ENCODE measurements at places on chromosomes 6 and 20.

- peak; percentile 3 for DNase-seq
Observed at GRCh38 chr6:161273274-161273751, 548 bp downstream of the AGPAT4 start.

- peak; percentile 73 for DNase-seq
Observed at GRCh38 chr6:13470238-13471140, 16.9 kb downstream of the GFOD1 start.

GRCh38 chr6:6317386-6317785, 3.1 kb downstream of the F13A1 start:
- no peak for DNase-seq

DNA sequence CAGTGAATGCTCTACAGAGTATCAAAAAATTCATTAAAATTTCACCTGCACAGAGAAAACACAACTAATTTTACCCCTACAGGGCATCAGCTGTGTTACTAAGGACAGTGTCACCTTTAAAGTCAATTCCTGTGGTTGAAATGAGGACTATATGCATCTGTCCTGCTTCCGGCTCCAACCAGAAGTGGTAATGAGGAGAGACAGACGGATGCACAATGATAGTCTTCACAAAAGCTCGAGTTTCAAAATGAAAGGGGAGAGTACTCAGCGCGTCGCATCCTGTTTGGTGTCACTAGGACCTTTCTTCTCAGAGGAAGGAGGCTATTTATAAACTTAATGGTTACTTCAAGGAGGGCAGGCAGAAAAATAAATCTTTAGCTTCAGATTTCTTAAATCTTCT, 86.5 kb downstream of the LYRM4 start:
- DNase-seq, result peak; percentile 84

- no peak for DNase-seq
Observed at GRCh38 chr6:40832691-40833090, 206.3 kb downstream of the UNC5CL start.

DNA sequence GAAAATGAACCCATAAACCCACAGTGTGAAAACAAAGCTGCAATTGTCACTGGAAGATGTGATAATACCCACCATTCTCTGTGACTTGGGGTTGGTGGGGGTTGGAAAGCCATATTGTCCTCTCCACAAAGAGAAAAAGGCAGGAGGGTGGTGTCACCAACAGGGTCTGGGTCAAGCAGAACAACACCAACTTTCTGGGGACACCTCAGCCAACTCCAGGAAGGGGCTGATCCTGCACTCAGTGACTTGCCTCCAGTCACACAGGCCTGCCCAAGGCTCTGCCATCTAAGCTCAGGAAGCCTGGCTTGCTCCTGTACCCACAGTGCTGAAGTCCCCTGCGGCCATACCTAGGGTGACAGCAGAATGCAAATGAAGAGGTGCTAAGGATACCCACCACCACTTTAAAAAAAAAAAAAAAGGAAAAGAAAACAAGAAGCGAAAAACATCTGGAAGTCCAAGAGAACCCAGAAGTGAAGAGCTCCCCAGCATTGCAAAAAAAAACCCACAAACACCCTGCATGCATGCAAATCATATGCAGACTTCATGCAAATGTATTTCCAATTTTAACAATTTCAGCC, 110.6 kb downstream of the PREX1 start:
- no peak for DNase-seq

GRCh38 chr6:24777227-24777626, 2.5 kb downstream of the GMNN start:
- DNase-seq, result no peak

- DNase-seq, result no peak
Observed at GRCh38 chr20:39309458-39309857, 347.3 kb downstream of the DHX35 start.

- no peak for DNase-seq
Observed at GRCh38 chr6:136533487-136533886, 16.7 kb downstream of the MAP7 start.

- no peak for DNase-seq
Observed at GRCh38 chr20:34047917-34048316, 54.2 kb downstream of the RALY start.

- DNase-seq, result no peak
Observed at GRCh38 chr20:40009542-40009941, 679.5 kb downstream of the MAFB start.

- DNase-seq, result no peak
Observed at GRCh38 chr6:169989594-169989993, 238.2 kb downstream of the ERMARD start.

DNA sequence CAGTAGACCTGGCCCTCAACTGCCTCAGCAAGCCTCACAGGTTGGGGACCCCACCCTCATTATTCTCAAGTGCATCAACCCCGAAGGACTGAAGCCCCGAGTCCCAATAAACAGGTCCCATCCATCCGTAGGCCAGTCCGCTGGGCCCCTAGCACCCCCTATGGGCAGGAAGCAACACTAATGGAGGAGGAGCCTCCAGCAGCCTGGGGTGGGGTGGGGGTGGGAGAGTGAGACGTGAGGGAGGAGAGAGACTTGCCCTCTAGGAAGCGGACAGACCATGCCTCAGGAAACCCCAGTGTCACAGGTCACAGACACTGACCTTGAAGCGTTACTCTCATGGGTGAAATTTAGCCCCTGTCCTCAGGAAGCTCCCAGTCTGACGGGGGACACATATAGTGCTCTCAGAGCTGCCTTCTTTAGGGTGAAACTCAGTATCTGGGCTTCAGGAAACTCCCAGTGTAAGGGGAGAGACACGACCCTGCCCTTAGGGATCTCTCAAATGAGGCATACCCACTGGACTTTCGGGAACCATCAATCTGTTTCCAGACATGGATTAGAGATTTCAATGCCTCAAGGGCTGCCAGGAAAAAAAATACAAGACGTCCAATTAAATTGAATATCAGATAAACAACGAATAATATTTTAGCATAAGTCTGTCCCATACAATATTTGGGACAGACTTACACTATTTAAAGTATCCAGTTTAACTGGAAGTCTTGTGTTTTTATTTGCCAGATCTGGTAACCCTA, 125.8 kb downstream of the MRPL14 start:
- peak; percentile 49 for DNase-seq

- no peak for DNase-seq
Observed at GRCh38 chr20:53944796-53945195, 125.6 kb downstream of the BCAS1 start.

DNA sequence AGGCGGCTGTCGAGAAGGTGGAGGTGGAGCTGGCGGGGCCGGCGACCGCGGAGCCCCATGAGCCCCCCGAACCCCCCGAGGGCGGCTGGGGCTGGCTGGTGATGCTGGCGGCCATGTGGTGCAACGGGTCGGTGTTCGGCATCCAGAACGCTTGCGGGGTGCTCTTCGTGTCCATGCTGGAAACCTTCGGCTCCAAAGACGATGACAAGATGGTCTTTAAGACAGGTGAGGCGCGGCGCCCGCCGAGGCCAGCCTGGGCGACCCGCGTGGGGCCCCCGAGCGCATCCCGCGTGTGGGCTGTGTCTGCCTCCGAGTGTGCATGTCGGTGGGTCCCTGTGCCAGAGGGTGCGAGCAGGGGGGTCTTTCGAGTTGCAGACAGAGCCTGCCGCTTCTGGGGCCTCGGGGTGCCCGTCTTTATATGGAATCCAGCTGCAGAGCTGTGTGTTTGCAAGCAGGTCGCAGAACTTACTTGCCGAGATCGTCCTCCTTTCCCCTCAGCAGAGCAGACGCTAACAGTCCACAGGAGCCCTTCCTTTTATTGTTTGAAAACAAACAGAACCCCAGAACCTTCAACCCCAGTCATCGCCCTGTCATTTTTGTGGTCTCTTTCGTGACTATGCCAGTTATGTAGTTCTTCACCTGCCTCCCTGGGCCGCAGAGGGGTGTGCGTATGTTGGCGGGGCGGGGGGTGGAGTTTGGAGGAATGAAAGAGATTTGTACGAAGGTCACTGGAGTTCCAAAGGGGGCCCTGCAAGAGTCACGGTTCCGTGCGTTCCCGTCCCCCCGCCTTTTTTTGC, 766 bp downstream of the SLC16A10 start:
- DNase-seq, result peak; percentile 34

DNA sequence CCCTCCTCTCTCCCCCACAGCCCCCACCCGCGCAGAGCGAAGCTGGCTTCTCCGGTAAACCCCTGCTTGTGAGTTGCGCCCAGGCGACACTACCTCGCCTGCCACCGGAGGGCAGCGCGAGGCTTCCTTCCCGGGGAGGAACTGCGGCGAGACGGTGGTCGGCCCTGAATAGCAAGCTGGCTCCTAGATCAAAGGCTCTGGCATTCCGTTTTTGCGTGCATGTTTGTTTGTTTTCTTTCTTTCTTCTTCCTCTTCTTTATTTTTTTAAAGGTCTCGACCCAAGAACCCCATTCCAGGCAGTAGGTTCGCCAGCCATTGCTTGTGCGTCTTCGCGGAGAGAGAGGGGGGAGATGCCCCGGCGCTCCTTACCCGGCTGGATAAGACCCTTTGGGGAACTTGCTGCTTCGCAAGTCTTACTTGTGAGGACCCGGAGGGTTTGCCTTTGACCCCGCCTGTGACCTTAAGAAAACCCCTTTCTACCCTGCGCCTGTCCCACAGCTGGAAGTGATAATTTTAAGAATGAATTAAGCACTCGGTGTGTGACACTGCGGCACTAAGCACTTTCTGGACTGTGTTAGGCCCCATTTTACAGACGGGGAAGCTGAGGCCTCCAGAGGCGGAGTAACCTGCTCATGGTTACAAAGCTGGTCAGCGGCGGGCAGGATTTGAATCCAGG, 92.7 kb upstream of the SIRPA start:
- peak; percentile 74 for DNase-seq

- DNase-seq, result no peak
Observed at GRCh38 chr6:17884498-17885478, 102.6 kb downstream of the KIF13A start.

- no peak for DNase-seq
Observed at GRCh38 chr6:150212778-150213177, 69.9 kb downstream of the PPP1R14C start.

- peak; percentile 72 for DNase-seq
Observed at GRCh38 chr20:44448753-44449546, 26.7 kb upstream of the TTPAL start.

GRCh38 chr6:101080597-101080996, 199.5 kb upstream of the ASCC3 start:
- no peak for DNase-seq

- no peak for DNase-seq
Observed at GRCh38 chr20:59748619-59749191, 144.4 kb downstream of the PHACTR3 start.

GRCh38 chr20:16617056-16617455, 43.8 kb upstream of the KIF16B start:
- DNase-seq, result no peak

DNA sequence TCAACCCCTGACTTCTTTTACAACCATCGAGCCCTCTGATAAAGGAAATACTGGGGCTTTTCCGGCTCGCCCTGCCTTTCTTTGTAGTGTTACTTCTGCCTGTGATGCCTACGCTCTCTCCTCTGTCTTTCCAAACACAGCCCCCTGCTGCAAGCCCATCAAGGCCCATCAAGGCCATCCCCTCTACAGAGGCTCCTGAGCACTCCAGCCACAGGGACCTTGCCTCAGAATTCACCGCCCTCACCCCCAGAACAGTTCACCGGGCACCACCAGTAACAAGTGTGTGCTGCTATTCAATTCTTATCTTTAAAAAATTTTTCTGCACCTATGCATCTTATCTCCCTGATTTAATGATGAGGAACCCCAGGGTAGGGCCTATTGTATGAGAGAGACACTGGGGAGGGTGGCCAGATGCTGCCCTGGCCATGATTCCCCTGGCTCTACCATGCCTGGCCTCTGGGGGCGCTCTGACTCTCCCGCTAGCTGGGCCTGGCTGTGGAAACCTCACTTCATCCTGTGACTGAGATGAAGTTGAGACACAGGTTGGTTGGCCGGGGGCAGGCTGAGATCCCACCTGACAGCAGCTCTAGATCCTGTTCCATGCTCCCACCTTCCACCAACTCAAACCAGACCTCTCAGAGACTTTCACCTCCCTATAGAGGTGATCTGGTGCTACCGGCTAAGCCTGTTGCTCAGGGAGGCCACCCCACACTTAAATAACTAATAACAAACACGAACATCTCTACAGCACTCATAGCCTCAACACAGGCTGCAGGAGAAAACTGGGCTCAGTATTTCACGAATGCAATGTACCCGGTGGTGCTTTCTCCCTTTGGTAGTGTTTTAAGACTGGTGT, 19.2 kb upstream of the GLP1R start:
- DNase-seq, result peak; percentile 52

All from SK-MEL-5 (cell line).